Activated CD4-positive, alpha-beta T cell treated with anti-CD3 and anti-CD28 coated beads, Interleukin-2, amount 10 ng/mL, durations not matched to agents 7 days and 5 days (primary cell): ENCODE measurements at places on chromosomes 7 and 10. TPM values are rescaled to one million over a fixed set of nuclear protein-coding genes. Genes with fewer than 3 reads are reported as not detected.

The STRIP2 gene
- 12.1 TPM for total RNA-seq

The TFR2 gene
- total RNA-seq = 9.8 TPM

The BAIAP2L1 gene
- 0.40 TPM for total RNA-seq

The SPRN gene
- total RNA-seq = not detected

The GPNMB gene
- not detected for total RNA-seq

The NIPSNAP2 gene
- 38.6 TPM for total RNA-seq

The SMKR1 gene
- 2.2 TPM for total RNA-seq

GRCh38 chr7:140674899-140675701 is 2.4 kb downstream of the ADCK2 start:
- DNase-seq = no peak

GRCh38 chr10:12403119-12403518 is 53.8 kb downstream of the CAMK1D start:
- no peak for DNase-seq

GRCh38 chr7:158850545-158851102 is 5.7 kb upstream of the DYNC2I1 start:
- no peak for DNase-seq

DNA sequence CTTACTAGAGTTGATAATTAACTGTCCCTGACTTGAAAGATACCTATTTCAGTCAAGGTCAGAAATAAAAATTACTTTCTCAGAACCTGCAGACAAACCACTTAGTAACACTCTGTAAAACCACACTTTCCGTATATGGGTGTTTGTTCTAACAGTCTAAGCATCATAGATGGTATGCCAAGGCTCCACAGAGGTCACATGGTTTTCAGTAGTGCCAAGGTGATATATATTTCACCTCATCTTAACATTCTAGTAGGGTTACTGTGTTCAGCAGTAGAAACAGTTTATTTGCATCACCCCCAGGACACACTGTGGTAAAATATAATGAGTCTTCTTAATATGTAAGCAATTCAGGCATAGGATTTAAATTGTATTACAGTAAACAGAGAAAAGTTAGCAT is 61.5 kb downstream of the KCND2 start:
- no peak for DNase-seq

DNA sequence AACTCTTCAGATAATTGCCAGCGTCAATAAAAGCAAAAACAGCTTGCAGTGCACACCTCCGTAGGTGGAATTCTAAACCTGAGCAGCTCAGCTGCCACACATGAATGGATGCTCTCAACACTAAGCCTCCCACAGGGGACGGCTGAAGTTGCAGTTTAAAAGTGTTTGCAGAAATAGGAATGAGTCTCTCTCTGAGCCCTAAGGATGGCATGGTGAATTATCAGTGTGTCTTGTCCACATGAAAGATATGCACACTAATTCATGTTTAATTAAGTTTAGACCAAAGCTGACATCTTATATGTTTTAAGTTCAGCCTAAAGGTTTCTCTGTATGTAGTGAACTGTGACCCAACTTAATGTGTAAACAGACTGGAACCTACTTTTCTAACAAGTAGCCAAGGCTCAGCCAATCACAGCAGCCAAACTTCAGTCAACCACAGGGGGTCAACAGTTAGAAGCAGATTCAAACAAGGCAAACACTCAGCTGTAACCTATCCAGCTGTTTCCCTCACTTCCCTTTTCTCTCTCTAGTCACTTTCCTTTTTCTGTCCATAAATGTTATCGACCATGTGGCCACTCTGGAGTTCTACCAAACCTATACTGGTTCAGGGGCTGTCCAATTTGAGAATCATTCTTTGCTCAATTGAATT is 38.1 kb downstream of the CTTNBP2 start:
- DNase-seq = no peak

DNA sequence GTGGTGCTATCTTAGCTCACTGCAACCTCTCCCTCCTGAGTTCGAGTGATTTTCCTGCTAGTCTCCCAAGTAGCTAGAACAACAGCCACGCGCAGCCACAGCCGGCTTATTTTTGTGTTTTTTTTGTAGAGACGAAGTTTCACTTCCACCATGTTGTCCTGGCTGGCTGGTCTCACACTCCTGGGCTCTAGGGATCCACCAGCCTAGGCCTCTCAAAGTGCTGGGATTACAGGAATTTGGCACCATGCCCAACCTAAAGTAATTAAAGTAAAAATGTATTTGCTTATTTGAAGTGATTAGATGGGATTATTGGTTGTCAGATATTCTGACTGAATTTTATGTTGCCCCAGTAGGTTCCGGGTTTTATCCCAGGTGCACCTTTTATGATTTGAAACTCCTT is 22.7 kb downstream of the LUC7L2 start:
- DNase-seq = no peak

DNA sequence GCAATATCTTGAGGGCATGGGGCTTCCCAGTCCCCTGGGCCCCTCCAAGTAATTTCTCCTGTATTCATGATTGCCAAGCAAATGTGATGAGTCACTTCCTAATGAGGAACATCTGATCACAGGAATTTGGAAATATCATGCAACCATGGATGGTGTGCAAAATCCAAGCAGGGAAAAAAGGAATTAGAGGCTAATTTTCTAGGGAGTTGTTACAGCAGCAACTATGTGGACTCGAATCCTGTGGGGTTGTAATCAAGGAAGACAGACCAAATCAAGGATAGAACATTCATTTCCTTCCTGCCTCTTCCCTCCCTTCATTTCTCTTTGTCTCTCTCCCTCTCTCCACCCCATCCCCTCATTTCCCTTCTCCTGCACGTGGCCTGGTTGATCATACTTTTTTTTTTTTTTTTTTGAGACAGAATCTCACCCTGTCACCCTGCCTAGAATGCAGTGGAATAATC is 23.9 kb upstream of the AGFG2 start:
- no peak for DNase-seq

- no peak for DNase-seq
Measured at GRCh38 chr10:103854265-103854685, 1.1 kb downstream of the SH3PXD2A start.

- DNase-seq = no peak
Measured at GRCh38 chr10:14476641-14477407, 146.1 kb upstream of the FRMD4A start.

DNA sequence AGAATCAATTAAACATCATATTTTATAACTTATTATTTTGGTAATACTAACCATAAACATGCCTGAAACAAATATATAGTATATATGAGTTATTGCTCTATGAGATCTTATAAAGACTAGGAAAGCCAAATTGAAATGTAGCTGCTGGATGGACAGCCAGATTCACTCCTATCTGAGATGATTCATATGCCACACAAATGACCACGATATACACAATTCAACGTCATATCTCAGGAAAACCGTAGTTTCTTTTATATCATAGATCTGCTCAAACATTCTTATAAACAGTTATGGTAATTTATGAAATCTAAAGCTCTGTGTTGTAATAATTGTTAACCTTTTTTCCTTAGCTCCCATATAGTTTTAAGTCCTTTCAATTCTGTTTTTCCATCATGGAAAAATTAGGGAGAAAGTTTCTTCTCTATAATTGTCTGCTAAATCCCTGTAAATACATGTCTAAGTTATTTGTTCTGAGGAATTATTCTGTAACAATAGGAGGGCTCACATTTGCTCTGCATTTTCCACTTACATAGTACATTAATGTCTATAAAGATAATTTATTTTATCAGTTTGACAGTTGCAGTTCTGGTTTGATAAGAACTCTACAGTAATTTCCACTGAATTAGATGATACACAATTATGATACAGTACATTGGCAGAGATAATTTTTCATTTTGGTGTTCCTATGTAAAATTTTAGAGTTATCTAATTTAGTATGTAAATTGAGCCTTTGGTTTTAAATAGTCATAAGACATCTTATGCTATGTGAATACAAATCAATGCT is 42.7 kb downstream of the GNAT3 start:
- DNase-seq = no peak

DNA sequence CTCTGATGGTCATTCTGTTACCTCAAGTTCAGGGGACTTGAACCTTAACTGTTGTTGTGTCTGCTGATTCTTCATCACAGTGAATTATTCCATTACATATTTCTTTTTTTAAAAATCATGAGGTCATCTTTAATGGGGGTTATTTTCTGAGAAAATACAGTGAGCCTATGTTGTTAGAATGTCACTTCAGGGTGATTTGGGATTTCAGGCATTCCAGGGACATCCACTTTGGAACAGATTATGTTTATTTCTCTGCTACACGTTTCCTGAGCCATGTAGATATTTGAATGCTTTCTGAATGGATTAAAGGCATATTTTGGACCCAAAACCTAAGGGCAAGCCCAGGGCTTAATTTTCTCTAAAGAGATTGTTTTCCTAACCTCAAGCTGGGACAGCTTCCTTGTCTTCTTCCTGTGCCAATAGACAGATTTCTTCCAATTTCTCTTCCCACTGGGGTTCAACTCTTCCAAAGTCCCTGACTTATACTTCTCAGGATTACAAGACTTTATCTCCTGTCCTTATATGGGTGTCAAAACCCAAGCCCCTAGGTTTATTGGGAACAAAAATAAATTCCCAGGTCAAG is 271.7 kb downstream of the ARHGAP12 start:
- DNase-seq = no peak

DNA sequence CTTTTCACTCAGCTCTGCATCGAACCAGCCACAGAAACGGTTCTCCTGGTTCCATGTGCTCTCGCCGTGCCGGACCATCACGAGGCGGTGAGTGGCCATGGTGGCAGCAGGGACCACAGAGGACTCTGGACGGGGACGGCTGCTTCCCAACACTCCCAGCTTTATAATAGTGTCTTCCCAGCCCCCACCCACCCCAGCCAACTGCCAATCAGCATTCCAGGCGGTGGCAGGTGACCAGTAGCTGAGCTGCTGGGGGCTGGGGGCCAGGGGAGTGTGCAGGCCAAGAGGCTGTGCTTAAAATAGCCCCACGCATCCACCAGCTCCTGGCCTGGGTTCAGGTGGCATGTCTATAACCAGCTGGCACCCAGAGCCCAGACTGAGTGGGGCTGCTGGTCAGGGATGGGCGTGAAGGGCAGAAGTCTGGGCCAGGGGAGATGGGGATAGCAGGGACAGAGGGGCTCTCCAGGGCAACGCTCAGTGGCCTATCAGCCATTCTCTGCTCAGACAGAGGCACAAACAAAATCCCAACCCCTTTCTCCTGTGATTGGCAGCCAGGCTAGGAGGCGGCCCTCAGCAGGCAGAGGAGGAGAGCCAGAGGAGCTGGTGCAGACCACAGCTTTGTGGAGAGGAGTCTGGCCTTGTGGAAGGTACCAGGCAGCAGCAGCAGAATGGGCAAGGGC is at the start of gene PGAM2:
TSS of gene PGAM2 (minus strand) at position 137 of the 680 bp plus-strand sequence. CDS start at position 99, 38 bp downstream.
- DNase-seq = no peak

- DNase-seq = no peak
Measured at GRCh38 chr10:89440226-89441009, 26.1 kb downstream of the IFIT5 start.
